ENCODE measurements at places on chromosomes 1 and 21. TPM values are rescaled to one million over a fixed set of nuclear protein-coding genes. Genes with fewer than 3 reads are reported as not detected.

GRCh38 chr1:44235808-44236207 lies 22.5 kb downstream of the DMAP1 start:
- no peak for DNase-seq

DNA sequence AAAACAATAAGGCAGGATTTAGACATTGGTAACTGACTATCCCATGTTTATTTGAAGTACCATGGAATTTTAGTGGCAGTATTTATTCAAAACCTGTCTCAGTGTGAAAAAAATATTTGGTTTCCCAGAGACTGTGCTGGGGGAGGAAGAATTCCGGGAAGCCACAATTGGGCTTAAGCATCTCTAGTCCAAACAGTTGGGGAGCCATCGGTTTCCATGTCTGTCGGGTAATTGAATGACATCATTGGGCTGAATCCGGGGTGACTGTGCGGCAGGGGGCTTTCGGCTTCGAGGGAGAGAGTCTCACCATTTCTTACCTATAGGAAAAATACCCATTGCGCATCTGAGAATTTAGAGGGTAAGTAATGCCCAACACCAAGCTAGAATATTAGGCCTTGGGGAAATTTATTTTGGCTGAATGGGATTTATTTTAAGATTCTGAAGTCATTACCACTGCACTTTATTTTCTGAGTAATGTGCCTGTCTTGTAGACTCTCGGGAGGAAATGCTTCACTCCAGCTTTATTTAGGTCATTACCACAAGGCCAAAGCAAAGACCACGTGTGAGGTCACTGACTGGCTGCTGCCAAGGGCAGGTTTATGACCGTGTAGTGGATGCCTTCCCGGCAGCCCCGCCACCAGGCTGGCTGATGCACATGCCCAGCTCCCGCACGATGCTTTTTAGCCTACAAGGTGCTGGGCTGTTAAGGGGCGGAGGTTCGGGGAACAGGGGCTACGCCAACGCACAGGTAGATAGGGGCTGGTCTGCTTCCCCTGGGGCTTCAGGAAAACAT lies 23.1 kb upstream of the UMODL1 start:
- DNase-seq, result peak; percentile 58

DNA sequence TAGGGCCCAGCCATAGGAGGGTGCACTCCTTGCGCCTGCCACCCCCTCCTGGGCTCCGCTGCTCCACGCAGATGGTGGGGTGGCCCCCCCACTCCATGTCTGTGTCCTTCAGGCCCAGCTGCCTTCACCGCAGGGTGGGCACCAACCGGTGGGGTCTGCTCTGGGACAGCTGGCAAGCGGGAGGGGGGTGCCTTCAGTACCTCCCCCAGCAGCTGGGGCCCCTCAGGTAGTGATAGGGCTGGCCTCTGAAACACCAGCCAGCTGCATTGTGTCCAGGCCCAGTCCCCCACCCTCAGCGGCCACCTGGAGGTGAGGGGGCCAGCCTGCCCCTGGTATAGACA lies 360 bp downstream of the GJC2 start:
- DNase-seq, result no peak

GRCh38 chr1:184061396-184062003 lies 10.0 kb downstream of the TSEN15 start:
- no peak for DNase-seq

DNA sequence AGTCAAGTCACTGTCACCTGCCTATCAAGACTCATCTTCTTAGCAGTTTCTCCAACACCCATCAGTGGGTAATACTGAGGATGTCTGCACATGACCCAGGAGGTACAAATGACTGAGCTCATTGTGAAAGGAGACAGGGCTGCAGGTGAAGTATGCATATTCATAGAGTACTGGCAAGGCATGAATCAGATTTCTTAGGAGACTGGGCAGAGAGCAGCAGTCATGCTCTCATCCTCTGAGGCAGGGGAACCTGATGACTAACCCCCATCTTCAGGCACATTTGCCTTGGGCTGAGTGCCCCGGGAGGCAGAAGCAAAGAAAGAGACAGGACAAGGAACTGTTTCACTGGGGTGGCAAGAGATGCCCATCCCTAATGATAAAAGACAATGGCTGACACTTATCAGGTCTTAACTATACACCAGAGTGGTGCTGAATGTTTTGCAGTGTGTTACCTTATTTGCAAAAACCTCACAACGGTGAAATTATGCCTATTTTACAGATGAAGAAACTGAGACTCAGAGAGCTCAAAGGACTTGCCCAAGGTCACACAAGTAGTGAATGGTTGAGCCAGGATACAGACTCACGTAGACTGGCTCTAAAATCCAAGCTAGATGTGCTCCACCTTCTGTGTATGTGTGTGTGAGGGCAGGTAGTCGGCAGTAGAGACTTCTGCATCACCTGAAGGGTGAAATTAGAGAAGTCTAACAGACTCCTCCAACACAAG lies 9.2 kb upstream of the GRHL3 start:
- DNase-seq, result peak; percentile 68

- no peak for DNase-seq
These were observed 15.1 kb downstream of the USP25 start for GRCh38 chr21:15744926-15745325.

DNA sequence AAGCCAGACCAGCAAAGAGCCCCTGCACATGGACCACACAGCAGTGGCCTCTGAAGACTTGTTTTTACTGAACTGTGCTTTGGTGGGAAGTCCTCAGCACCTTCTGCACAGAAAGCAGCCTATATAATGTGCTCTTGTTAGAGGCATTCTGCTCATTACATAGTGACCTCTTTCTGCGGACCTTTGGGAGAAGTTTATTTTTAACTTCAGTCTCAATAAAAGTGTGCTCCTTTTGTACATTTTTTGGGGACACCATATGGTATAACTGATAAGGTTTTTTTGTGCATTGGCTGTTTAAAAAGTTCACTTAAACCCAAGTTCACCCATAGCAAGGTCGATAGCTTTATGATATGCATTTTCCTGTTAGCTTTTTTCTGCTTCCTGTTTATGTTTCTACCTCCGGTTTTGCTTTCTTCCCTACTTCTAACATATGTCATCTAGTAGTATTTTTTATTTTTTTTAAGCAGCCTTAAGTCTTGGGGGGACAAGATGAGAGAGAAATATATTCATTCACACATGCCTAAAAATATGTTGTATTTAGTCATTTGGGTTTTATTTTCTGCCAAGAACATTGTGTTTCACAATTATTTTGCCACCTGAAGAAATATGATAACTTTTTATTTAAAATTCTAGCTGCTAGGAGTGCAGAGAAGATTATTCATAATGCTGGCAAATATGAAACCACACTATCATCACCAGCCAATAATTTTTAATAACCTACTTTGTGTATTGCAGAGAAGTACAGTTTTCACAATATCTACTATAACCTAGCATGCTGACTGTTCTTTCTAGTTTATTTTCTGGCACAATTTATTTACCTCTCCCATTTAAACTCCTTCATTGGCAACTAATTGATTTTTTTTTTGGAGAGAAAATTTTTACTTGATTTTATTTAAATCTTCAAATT lies 22.9 kb upstream of the SLC19A2 start:
- no peak for DNase-seq

GRCh38 chr1:37274486-37274885 lies 199.9 kb upstream of the ZC3H12A start:
- no peak for DNase-seq

- DNase-seq, result no peak
These were observed 261 bp upstream of the CCDC24 start for GRCh38 chr1:43991200-43991475.

- DNase-seq, result peak; percentile 95
These were observed 26.6 kb downstream of the ATF6 start for GRCh38 chr1:161792740-161793139.

GRCh38 chr1:81437649-81438048 lies 363.1 kb upstream of the ADGRL2 start:
- no peak for DNase-seq

DNA sequence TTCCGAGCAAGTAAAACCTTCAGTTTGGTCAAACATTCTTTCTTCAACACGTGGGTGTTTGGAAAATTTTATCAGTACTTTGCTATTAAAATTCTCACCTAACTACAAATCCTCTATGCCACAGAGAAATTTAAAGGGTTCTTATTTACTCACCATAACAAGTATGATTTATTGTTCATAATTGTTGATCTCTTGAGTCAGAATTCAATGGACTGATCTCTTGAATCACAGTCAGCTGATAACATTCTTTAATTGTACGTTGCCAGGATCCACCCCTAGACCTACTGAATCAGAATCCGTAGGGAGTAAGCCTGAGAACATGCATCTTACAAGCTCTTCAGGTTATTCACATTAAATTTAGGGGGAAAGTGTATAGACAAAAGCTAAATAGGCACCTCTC lies 51.2 kb downstream of the DIPK1A start:
- DNase-seq, result peak; percentile 71

DNA sequence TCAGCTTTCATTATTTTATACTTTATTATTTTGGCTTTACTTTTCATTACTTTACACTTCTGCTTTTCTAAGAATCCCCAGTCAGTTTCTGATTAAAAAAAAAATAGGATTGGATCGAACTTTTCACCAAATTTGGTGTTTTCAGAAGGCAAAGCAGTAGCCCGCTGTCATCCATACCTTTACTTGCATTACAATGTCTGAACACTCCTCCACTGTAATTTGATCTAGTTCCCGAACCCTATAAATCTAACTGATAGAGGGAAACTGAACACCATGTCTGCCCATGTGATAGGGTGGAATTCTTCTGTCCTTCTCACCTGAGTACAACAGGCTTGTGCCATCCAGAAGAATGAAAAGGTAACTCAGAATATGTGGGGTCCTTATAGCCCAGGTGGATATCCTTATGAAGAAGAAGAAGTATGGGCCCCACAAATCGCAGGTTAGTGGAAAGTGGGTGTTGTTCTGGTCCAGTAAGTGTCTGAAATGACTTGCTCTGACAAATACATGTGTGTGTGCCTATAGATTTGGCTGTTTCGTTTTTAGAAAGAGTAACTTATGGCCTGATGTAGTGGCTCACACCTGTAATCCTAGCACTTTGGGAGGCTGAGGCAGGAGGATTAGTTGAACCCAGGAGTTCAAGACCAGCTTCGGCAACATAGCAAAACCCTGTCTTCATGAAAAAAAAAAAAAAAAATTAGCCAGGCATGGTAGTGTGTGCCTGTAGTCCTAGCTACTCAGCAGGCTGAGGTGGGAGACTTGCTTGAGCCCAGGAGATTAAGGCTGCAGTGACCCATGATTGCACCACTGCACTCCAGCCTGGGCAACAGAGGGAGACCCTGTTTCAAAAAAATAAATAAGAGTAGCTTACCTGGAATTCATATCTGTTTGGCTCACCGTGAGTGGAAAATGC lies 26.6 kb upstream of the CDC14A start:
- peak; percentile 33 for DNase-seq

DNA sequence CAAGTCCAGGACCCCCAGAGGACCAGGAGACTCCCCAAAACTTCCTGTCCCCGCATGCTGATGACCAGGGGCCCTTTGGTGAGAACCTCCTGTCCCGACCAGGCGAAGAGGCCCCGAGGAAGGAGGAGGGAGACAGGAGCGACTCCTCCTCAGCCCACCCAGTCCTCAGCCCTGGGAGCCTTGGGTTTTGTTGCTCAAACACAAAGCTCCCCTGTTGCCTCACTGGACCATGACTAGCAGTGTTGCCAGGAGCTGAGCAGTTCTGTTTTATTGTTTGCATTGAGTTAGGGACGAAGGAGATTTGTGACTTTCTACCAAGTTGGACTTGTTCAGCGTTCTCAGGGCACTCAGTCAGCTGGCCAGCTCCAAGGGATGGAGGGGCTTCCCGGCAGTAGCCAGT lies 10.0 kb downstream of the UMODL1 start:
- no peak for DNase-seq

- no peak for DNase-seq
These were observed 62.5 kb downstream of the UBIAD1 start for GRCh38 chr1:11335417-11336056.

- DNase-seq, result no peak
These were observed 176.5 kb upstream of the PLXNA2 start for GRCh38 chr1:208420696-208421095.

DNA sequence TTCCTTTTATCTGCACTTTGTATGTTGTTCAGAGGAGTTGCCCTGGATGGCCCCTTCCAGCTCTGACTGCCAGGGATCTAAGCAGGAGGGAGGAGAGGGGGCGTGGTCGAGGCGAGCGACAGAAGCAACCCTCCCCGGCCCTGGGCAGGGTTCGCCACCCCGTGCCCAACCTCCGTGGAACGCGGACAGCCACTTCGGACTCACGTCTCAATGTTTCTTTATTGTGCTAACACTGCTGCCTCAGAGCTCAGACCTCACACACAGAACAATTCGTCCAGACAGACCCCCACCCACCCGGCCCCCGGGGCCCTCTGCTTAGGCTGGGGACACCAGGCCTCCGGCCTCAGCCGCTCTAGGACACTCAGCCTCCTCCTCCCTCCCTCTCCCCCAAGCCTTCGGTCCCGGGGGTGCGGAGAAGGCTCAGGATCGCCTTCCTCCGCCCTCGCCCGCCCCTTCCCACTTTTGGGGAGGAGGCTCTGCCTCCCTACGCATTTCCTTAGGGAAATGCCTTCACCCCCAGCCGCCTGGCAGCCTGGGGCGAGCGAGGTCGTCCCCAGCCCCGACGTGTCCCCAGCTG lies 8.3 kb downstream of the VSIG8 start:
- peak; percentile 60 for DNase-seq

The ABCG1 gene
- 2.0 TPM for total RNA-seq

The BRDT gene
- total RNA-seq, result not detected

The KCNK2 gene
- total RNA-seq, result not detected

The TTC4 gene
- total RNA-seq, result 28.2 TPM

The ATP1B1 gene
- 76.6 TPM for total RNA-seq

The KCNAB2 gene
- total RNA-seq, result 26.4 TPM

Data from PC-3 (cell line).